CD4-positive, alpha-beta T cell treated with Interleukin-10 for 1 hour (primary cell): ENCODE measurements at places on chromosomes 7 and 10.

DNA sequence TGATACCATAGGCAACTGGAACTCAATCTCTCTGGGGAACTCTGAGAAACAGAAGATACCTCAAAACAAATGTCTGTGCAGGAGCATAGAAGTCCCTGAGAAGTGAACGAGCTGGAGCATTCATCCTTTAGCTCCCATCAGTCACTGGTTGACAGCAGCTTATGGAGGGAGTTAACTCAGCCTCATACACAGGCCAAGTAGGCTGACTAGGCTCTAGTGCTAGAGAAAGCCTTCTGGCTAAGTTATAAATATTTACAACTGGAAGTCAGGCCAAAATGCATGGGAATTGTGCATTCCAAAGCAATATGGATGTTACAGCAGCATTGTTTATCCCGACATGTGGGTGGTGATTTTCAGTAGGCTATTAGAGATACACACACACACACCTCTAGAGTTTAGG, 66.5 kb downstream of the ANK3 start:
- no peak for DNase-seq

DNA sequence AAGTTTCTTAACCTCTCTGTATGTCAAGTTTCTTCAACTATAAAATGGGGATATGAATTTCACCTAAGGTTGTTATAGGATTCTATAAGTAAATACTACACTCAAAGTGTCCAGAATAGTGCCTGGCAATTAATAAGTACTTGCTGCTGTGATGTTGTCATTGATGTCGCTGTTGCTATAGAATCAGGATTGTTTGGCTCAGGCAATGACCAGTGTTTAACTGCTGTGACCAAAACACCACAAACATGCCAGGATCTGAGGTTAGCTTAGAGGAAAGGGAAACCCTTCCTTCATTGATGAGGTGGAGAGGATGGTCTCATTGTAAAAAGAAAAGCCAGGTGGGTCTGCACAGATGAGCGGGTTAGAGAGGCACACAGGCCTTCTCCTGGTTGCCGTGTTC, 223.1 kb upstream of the INHBA start:
- no peak for DNase-seq

GRCh38 chr7:50304129-50304910, at the start of gene IKZF1:
Gene IKZF1, plus strand, starts transcription at chr7:50304716. Its CDS starts 14,346 bp downstream, at chr7:50319062.
- DNase-seq: peak; percentile 68

GRCh38 chr7:157682946-157683746, 346.3 kb downstream of the DNAJB6 start:
- DNase-seq: no peak

- no peak for DNase-seq
Measured at GRCh38 chr10:12625393-12626023, 276.2 kb downstream of the CAMK1D start.

DNA sequence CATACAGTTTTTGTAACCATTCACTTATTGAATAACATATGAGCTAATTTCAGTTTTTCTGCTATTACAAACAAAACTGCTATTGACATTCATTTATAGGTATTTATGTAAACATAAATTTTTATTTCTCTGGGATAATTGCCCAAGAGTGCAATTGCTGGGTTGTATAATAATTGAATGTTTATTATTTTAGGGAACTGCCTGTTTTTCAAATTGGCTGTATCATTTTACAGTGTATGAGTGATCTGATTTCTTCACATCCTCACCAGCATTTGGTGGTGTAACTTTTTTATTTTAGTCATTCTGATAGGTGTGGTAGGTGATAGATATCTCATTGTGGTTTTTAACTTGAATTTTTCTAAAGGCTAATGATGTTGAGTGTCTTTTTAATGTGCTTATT, 26.4 kb downstream of the KIF11 start:
- no peak for DNase-seq

DNA sequence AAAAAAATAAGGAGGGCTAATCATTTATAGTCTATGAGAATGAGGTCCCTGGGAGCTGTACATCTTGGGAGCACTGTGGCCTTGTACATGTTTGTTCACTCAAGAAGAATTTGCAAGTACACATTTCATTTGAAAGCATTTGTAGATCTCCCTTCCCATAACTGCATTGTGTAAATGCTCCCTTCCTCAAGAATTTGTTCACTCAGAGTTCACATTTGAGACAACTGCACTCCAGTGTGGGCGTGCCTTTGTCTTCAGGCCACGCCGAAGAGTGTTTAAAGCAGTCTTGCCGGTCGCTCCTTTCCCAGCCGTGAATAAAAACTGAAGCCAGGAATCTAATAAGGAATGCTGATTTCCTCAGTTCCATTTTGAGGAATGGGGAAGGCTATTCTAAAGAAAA, 291.1 kb upstream of the LYZL1 start:
- DNase-seq: no peak

DNA sequence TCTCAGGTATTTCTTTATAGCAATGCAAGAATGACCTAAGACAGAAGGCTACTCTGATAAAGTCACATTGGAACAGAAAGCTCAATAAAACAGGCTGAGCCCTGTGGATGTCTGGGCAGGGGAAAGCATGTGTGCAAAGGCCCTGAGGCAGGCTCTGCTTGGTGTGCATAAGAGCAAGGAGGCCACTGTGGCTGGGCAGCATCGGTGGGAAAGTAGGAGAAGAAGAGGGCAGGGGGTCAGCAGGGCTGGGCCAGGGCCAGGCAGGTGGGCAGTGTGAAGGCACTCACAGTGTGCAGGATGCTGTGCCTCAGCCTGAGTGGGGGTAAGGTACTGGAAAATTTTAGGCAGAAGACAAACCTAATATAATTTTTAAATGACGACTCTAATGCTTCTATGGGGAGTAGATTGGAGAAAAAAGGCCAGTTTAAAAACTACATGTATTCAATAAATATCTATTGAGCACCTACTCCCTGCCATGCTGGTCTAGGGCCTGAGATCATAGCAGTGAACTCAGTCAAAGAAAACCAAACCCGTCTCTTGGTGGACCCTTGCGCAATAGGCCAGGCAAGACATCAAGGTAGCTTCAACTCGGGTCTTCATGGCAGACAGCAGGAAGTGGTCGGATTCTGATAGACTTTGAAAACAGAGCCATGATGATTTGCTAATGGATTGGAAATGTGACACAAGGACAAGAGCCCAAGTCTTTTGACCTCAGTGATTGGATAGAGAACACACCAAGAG, 572.3 kb downstream of the TCERG1L start:
- no peak for DNase-seq

DNA sequence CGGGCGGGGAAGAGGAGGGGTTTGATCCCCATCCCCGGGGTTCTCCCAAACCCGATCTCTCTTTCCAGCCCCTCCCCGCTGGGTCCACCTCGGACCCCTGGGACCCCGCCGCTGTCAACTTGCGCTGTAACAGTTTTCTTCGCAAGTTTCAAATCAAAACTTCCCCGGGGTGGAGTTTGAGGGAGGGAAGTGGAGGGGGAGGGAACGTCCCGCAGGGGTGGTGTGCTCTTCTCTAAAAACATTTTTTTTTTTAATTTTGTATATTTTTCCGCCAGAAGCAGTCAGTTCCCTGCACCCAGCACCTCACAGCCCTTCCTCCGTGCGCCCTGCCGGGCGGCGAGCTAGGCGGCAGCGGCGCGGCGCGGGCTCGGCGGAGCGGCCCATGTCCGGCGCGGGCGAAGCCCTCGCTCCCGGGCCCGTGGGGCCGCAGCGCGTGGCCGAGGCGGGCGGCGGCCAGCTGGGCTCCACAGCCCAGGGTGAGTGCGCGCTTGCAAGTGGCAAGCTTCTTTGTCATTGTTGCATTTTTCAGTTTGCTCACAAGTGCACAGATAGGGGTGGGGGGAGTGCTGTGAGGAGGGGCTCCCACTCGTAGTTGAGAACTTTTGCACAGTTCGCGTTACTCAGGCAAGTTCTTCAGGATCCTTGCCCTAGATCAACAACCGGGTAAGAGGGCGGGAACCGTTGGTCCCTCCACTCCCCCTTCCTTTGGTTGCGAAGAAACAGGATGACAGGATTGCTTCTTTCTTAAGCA, 933 bp downstream of the MDFIC start:
- peak; percentile 71 for DNase-seq

DNA sequence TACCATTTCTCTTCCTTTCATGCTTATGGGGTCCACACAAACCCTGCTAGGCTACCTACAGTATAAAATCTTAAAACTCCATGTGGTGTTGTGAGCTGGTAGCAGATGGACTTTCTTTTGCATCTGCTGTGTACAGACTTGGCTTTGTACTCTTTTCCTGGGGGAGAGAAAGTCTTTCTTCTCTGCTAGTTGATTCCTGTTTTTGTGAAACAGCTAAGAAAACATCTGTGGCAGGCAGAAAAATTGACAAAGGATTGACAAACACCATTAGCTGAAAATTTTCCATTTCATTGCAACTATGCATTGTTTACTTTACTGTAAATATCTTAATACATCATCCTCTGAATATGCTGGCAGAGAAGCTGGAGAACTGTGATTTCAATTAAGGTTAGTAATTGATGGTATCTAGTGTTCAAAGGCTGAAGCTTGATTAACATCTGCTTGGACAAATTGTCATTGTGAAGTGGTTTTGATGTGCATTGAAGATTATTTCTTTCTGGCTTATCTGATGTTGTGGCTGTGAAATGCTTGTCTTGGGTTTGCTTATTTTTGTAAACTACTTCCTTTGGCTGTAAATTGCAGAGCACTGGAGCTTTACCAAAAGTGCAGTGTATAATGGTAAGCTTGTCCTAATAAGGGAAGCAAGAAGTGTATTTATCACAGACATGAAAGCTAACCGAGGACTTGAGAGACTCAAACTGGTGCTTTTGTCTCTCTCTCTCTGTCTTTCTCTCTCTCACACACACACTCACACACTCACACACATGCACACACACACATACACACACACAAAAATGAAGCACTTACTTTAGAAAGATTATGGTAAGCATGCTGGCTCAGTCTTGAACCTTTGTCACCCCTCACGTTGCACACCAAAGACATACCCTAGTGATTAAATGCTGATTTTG, at the start of gene FOXP2:
TSS of gene FOXP2 (plus strand) at position 660 of the 908 bp plus-strand sequence. CDS start 11,697 bp downstream, outside the sequence.
- DNase-seq: no peak

DNA sequence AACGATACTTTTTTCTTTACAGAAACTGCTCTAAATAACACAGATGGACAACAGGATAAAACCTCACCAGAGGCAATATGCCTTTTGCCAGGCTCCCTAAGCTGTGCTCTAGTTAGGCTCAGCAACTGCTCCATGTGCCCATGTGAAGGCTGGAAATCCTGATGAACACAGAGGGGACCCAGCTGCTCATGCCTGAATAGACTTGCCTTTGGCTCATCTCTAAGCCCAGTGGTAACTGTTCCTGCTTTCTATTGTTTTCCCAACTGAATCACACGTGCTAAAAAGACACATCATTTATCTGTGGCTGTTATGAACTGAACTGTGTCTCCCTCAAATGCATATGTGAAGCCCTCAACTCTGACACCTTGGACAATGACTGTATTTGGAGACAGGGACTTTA, 110.4 kb downstream of the RNF216 start:
- DNase-seq: no peak

- peak; percentile 72 for DNase-seq
Measured at GRCh38 chr7:130929896-130930659, 196.1 kb upstream of the KLF14 start.

DNA sequence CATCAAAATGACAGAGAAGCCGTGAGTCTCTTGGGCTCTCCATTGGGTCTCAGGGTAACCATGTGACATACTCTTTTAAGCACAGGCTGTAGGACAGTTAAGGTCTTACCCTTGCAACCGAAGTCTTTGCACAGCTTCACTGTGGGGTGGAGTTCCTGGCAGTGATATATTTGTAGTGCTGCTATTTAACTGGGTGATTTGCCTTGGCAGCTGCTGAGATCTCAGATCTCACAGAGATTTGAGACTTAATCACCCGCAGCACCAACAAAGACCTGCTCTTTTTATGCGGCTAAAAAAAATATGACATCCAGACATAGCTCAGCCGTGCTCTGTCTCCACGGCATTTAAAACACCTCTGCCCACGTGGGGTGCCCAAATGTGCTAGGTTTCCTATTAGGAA, 63.4 kb upstream of the NPTX2 start:
- DNase-seq: no peak

DNA sequence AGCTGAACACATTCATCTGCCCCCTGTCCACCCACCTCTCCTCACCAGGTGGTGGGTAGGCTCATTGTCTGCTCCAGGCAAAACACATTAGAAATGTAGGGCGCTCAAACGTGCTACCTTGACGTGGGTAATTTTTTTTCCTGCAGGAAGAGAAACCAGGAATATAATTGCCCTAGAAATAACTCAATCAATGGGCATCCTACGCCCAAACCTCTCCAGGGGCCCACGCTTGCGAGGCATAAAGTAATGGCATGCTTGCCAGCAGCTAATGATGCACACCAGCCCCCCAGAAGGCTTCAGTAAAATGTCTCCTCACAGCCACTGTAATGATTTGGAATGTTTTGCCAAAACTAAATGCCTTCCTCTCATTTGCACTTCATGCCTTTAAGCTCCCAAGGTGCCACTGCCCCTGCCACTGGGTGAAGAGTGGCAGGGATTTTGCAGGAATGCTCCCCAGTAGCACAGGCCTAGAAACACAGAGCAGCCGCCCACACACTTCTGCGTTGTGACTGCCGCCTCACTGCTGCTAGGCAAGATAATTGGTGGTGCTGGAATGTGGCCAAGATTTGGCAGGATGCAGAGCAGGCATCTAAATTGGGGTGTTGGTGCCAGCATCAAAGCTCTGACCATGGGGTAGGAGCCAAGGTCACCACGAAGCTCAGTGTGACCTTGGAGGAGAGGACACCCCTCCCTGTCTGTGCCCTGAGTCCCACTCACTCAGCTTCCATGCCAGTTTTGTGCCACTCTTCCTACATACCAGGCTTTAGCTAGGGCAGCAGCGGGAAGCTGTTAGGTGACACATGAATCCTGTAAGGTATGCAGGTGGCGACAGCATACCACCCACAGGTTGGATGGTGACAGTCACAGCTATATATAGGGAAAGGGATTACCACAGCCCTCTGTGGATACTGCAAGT, 48.7 kb upstream of the PPP1R3C start:
- no peak for DNase-seq

- DNase-seq: no peak
Measured at GRCh38 chr10:84329196-84329611, 815 bp downstream of the CCSER2 start.

- no peak for DNase-seq
Measured at GRCh38 chr10:79488336-79488735, 24.0 kb upstream of the EIF5AL1 start.

GRCh38 chr10:56912043-56912442, 551.0 kb upstream of the ZWINT start:
- no peak for DNase-seq

DNA sequence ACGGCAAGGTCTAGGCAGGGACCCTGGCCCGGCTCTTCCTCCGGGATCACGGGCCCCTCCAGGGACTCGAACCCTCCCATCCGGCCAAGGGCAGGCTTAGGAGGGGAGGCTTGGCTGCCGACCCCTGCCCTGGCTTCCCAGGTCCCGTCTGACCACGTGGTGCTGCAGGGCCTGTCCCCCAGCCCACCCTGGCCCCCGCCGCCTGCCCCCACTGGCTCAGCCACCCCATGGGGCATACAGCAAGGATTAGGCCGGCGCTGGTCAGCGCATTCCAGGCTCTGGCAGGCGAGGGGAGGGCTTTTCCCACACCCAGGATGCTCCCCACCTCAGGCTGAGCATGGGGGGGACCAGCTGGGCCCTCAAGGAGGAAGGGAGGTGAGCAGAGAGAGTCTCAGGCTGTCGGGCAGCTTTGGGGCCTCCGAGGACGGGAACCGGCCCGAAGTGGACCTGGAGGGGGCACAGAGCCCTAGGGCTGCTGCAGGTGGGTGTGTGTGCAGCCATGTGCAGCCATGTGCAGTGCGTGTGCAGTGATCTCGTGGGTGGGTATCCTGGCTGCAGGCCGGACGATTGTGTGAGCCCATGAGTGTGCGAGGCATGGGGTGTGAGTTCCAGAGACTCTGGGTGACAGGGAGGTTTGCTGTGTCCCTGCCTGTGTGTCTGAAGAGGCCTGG, 713 bp upstream of the GRIFIN start:
- DNase-seq: no peak

- no peak for DNase-seq
Measured at GRCh38 chr7:98387131-98387530, 13.8 kb downstream of the BAIAP2L1 start.
